Erythroblast (primary cell): ENCODE measurements at places on chromosomes 16 and 17.

- no peak for DNase-seq
These were observed 22.4 kb upstream of the FAAP100 start for GRCh38 chr17:81574643-81574956.

DNA sequence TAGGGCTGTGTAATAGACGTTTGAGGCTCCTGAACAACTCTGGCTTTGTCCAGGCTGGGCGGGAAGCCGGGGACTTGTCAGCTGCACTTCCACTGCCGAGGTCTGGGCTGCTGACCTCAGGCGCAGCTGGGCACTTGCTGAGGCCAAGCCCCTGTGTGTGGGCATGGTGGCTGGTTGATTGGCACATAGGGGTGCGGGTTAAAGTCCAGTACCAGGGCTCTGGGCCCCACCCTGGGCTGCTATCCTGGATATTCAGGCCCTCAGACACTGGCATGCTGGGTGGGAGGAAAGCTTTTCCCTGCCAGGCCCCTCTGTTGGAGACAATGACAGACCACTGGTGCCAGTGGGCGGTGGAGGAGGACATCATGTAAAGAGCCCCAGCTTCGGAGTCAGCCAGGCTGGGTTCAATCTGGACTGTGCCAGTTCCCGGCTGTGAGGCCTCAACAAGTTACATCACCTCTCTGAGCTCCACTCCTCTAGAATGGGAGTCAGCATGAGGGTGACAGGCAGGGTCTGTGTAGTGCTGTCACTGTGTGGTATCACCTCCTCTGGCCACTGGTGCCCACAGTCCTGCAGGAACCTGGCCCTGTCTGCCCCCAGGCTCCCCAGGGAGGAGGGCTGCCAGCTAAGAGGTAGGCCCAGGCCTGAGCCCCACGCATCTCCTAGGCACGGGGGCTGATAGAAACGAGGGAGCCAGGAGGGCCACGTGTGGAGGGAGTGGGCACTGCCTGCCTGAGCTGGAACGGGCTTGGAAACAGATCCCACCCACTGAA lies 42.5 kb downstream of the PSME3IP1 start:
- no peak for DNase-seq

GRCh38 chr17:29115961-29116803 lies 64.0 kb downstream of the MYO18A start:
- DNase-seq: peak; percentile 58

DNA sequence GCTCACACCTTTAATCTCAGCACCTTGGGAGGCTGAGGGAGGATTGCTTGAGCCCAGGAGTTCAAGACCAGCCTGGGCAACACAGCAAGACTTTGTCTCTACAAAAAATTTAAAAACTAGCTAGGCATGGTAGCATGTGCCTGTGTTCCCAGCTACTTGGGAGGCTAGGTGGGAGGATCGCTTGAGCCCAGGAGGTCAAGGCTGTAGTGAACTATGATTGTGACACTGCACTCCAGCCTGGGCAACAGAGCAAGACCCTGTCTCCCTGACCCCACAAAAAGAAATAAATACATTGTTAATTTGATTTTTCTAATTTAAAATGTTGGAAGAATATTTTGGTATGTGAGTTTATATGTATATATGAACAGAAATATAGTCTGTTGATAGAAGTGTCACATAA lies 22.4 kb upstream of the PHAF1 start:
- DNase-seq: no peak

- no peak for DNase-seq
These were observed 23.9 kb downstream of the SGSM2 start for GRCh38 chr17:2361010-2361760.

DNA sequence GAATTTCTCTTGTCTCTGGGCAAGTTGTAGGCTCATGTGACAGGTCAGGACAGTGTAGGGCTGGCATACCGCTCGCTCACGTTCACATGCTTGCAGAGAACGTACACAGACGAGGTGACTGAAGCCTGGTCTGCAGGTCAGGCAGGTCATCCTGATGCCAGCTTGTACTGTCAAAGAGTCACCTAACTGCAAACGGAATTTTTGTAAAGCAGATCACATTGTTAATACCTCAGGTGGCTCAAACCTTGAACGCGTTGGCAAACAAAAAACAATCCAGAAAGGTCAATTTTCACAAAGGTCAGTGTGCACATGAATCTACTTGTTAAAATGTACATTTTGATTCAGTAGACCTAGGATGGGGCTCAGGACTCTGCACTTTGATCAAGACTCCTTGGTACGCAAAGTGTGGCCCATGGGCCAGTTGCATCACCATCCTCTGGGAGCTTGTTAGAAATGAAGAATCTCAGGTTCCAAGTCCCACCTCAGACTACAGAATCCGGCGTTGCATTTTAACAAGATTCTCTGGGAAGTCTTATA lies 28.6 kb downstream of the ANKRD40 start:
- no peak for DNase-seq

DNA sequence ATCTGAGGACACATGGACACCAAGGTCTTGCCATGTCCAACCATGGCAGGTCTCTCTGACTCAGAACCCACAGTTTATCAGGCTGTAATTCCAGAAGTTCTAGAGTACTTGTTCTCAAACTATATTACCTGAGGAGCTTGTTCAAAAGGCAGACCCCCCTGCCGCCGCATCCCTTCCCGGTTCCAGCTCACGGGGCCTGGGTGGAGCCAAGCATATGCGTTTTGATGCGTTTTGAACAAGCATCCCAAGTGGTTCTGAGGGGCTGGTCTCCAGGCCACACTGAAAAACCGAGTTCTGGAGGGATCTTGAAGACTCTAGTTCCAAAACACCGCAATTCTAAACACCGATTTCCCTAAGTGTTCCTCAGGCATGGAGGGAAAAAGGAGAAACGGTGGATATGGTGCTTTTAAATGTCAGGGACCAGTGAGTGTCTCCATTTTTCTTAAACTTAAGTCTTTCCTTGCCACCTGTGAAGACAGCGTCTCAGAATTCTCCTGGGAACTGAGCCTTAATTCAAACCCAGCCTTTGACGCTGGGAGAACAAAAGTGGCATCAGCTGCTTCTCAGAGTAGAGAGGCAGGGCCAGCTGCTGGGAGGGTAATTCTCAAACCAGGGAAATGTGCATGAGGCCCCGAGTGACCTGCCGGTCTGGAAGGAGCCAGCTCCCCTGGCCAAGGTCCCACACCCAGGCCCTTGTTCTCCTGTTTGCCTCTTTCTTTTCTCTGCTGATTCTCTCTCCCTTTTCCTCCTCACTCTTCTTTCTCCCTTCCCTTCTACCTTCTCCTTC lies 84.4 kb upstream of the PLCG2 start:
- no peak for DNase-seq

DNA sequence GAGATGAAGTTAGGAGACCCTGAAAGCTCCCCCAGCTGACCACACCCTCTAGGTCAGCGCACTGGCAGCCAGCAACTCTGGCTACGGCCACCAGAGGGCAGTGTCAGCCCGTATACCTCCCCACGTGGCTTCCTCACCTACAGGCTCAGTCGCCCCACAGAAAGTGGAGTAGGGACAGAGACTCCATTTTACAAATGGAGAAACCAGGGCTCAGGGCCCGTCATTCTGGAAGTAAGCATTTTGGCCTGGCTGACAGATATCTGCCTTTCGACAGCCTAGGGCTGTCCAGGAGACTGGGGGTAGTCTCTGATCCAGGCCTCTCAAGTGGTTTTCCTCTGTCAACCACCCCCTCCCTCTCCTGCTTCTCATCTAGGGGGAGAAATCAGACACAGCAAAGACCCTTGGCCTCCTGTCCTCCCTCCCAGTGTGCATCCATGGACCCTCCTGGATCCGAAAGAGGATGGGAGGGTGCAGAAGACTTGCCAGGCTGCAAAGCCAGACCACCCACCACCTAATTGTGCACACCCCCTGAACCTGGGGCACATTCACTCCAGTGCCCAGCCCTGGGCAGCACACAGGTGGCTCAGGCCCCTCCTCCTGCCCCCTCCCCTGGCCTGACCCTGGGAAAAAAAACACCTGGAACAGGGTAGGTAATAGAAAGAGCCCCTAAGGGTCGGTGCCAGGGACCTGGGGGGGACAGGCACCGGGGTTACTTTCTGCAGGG lies 3.8 kb upstream of the HAP1 start:
- DNase-seq: peak; percentile 87

GRCh38 chr17:27339836-27340550 lies 46.1 kb downstream of the WSB1 start:
- peak; percentile 69 for DNase-seq

DNA sequence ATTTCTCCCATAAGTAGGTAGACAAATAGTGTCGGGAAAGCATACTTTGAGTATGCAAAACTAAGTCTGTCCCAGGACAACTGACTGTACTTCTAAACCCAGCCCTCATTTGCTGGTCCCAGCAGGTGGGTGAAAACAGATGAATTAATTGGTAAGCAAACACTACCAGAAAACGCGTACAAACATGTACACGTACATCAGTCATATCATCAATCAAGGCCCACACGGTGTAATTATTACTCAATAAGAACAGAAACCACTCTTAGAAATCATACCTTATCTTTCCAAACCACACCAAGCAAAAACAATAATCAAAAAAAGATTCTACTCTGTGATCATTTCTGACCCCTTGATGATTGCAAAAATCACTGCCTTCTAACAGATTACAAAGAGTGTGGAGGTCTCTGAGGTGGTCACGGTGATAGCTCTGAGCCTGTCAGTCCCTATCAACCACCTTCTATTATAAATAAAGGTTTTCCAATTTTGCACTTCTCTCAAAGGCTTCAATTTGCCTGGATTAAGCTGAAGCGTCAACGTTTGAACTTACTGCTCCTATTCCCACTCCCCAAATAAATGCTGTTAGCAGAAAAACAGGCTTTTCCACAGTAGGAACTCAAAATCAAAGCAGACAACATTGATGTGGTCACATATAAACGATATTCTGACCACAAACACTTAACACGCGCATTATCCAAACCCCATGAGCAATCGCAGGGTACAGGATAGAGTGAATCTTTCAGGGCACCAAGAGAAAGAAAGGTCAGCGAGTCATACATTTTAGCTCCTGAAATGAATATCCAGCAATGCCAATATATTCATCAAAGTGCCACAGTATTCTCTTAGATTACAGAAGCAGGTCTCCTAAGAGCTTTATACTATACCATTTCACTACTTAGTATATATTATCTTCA lies 211.9 kb downstream of the STX8 start:
- DNase-seq: no peak

DNA sequence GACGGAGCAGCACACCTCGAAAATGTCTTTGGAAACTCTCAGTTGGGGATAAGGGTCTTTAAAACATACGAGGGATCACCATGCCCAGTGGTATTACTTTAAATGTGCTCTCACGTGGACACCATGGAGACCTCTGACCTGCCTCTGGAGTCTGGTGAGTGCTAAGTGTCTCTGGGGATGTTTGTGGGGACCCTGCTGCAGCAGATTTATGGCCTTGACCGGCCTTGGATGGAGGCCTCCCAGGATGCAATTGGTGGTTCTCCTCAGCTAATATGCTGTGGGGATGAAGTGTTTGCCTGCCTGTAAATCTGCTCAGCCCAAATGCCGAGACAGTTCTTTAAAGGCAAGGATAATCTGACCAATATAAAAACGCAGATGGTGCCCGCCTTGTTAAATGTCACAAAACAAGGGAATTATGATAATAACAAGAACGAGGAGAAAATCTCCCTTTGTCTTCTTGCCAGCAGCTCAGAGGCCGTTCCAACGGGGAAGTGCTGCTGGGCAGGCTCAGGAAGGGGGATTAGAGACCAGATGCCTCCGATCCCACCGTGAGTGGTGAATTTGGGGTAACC lies 154.4 kb downstream of the ABCC12 start:
- no peak for DNase-seq
